SW480 (cell line): ENCODE measurements at places on chromosomes 1 and 21.

GRCh38 chr1:29237852-29238619, 1.7 kb downstream of the PTPRU start:
- peak; percentile 53 for DNase-seq

- no peak for DNase-seq
Observed at GRCh38 chr1:167808690-167809089, 86.9 kb downstream of the MPZL1 start.

DNA sequence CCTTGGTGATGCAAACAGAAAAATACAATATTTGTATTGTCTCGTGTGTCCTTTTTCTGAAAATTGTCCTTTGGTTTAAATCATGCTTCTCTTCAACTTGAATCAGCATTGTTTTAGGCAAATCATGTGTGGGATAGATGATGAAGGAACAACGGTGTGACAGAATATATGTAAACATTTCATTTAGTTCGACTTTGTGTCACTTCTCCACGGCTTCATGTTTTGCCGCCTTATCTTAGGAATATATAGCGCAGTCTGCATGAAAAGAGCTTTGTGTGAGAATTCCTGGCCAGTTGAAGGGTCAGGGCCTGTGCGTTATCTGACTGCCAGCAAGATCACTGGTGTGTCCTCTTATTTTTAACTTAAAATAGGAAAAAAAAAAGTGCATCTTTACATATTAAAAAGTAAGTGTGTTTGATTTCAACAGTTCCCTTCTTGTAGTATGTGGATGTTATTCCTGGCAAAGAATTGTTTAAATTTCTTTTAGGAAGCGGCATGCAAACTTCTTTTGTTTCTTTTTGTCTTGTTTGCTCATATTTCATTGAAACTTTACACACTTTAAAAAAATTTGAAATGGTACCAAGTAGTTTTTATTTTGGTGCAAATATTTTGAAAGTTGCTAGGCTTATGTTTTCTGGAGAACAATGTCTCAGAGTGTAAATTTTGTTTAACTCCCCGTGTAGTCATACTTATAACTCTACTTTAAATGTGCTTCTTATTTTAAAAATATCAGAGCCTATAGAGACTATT, 465.2 kb downstream of the USP25 start:
- no peak for DNase-seq

GRCh38 chr1:151482017-151482416, 22.7 kb upstream of the POGZ start:
- no peak for DNase-seq

GRCh38 chr1:17113963-17114362, 5.3 kb downstream of the PADI2 start:
- no peak for DNase-seq

DNA sequence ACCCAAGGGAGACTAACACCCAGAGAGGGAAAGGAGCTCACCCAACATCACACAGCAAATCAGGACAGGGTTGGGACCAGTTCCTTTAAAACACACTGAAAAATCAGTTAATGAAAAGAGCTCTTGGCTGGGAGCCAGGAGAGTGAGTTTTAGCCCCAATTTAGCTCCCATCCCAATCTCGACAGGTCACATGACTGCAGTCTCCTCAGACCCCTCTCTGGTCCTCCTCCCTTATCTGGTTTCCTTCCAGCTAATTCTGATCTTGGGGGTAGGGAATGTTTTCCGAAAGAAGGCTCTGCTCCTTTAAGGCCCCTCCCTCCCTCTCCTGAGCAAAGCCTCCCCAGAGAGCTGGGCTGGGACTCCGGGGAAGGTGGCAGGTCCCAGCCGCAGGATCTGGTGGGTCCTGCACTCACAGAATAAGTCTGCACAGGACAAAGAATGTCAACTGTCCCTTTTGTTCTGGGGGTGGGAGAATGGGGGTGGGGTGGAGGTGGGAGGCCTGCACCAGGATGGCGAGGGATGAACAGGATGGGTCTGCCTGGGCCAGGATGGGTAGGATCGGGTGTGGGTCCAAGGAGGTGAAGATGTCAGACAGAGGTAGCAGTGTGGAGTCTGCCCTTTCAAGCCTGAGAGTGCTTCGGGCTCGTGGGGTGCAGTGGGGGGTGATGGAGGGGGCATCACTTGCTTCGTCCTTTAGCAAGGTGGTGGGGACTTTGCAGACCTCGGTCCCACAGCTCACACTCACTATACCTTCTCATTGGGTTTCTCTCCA, 57.3 kb upstream of the SSBP3 start:
- no peak for DNase-seq

GRCh38 chr21:31599563-31599962, 59.9 kb upstream of the SOD1 start:
- no peak for DNase-seq

DNA sequence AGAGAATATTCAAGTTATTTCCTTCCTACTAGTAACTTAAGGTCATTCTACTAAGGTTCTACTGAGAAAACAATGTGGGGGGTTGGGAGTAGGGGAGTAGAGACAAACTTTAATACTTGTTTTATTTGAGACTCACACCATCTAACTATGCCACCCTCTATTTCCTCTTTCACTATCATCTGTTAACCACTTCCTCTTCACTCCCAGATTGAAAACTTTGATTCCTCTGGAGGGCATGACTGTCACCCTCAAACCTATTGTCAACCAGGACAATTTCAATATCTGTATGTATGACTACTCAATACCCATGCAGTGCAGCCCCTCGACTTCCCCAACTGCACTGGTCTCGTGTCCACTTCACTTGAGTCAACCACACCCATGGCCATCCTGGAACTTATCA, 165.6 kb upstream of the POGK start:
- DNase-seq, result no peak

- no peak for DNase-seq
Observed at GRCh38 chr1:235270625-235271024, 57.4 kb downstream of the ARID4B start.

GRCh38 chr1:231723146-231723545, 96.6 kb downstream of the DISC1 start:
- no peak for DNase-seq

GRCh38 chr1:85135392-85135798, 65.4 kb downstream of the SYDE2 start:
- DNase-seq, result no peak

GRCh38 chr1:170032531-170033280, 41.8 kb downstream of the KIFAP3 start:
- no peak for DNase-seq

DNA sequence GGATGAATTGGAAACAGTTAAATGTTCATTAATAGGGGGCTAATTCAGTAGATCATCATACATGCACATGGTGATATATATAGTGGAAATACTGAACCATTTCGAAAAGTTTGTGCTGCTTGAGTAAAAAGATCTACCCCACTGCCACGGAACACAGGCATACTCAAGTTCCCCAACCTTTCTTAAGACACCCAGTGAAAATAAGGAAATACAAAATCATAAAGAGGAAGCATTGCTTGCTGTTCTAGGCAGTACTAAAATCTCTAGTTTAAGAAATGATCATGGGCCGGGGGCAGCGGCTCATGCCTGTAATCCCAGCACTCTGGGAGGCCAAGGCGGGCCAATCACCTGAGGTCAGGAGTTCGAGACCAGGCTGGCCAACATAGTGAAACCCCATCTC, 37.6 kb upstream of the KIRREL1 start:
- DNase-seq, result no peak

- peak; percentile 20 for DNase-seq
Observed at GRCh38 chr1:207826557-207827487, 75.0 kb downstream of the CD46 start.

DNA sequence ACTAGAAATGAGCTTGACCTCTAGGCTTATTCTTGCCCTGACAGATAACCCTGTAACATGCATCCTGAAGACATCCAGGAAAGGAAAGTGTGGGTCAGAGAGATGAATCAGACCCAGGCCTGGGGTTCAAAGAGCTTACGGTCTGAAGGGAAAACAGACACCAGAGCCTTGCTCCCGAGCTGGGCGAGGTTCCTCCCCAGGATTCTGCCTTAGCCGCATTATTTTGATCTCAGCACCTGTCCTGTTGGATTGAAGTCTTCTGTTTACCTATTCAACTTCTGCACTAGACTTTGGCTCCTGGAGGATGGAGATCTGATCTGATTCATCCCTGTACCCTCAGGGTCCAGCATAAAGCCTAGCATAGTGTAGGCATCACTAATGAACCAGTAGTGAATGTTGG, 1.9 kb downstream of the CYP4B1 start:
- DNase-seq, result no peak

GRCh38 chr1:31748365-31748764, 15.8 kb downstream of the ADGRB2 start:
- no peak for DNase-seq

- DNase-seq, result peak; percentile 26
Observed at GRCh38 chr1:23424293-23425192, at the start of gene TCEA3. Gene TCEA3 (minus strand): TSS chr1:23424748. CDS start chr1:23424633, 115 bp downstream.

DNA sequence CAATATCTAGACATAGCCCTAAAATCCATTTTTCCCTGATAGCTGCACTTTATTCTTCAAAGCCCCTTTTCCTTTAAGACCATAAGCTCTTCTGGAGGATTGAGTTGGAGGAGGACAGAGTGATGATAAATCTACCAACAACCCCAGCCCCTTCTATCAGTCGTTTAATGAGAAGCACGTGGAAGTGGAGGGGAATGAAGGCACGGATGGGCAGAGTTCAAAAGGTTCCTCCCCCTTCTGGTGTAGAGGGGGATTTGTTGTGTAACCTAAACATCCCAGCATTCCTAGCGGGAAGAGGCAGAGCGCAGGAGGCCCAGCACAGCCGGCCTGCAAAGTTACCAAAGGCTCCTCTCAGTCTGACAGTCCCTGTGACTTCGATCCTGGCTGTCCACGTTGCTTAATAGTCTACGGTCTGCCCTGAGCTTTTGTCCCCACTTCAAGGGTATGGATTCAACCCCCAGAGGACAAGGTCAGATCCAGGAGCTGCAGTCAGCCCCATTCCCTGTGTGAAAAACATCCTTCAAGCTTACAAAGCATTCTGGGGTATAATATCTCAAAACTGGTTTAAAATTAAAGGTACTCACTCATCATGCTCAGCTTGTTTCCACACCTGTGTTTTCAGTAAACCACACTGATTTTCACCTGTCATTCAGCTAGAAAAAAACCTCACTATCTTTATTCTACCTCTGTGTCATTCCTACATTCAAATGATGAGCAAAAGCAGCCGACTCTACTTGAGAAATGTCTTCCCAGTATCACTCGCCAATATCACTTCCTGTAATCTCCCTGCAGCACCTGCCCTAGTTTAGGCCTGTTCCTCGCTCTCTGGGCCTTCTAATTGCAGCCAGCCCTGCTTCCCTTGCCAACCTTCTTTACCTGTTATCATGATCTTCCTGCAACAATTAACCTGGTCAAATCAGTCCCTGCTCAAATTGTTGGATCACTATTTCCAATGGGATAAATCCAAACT, 117.9 kb downstream of the PLPP3 start:
- DNase-seq, result no peak

DNA sequence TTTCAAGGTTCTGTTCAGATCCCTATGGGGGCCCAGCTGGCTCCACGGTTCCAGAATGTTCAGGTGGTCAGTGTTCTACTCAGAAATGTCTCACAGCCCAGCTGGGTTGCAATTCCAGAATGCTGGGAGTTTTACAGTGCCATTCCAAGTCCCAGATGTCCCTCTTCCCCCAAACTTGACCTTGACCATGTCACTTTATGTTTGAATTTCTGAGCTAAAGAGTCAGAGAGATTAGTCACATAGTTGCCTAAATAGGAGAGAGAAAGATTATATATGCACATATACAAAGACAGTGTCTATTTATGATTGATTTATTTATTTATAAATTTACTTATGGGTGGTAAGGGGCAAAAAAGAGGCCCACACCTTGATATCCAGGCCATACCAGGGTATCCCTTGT, 2.5 kb downstream of the GPR3 start:
- no peak for DNase-seq

DNA sequence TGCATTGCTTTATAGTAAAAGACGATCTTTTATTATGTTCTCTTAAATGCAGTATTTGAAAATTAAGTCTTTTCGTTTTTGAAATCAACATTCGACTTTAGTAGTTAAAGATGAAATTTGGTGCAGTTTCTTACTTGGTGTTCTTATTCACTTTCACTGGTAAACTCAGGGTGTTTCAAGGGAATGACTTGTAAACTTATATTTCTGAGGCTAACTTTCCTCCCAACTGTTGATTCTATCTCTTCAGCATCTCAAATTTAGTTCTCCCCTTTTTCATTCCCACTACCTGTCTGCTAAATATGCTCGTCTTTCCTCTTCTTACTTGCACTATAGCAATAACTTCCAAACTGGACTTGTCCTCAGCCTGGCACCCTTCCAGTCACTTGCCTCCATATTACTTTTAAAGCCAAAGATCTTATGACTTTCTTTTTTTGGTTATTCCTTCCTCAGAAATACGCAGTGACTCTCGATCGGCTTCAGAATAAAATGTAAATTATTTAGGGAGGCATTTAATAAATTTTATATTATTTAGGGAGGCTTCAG, 988 bp downstream of the SLC35A3 start:
- DNase-seq, result no peak

- no peak for DNase-seq
Observed at GRCh38 chr1:32904797-32905196, 3.6 kb upstream of the TMEM54 start.

- DNase-seq, result no peak
Observed at GRCh38 chr1:86146566-86146965, 10.0 kb downstream of the COL24A1 start.

DNA sequence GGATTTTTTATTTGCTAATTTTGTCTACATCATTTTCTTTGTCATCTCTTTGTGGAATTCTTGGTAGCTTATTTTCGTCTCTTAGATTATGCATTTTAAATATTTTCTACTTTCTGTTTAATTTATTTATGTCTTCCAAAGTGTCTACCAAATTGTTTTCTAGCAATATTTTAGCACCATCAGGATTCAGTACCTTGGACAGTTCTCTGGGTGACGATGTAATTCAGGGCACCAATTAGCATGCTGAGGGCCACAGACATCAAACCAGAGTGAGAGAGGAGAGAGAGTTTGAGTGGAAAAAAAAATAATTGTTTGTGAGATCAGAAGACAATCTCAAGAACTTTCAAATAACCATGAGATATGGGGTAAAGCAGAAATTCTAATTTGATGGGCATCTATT, 169.8 kb upstream of the CXADR start:
- DNase-seq, result peak; percentile 39
